Left lung (tissue), 14 donors: ENCODE measurements at places on chromosomes 2 and 18. TPM values are rescaled to one million over a fixed set of nuclear protein-coding genes. Genes with fewer than 3 reads are reported as not detected.

DNA sequence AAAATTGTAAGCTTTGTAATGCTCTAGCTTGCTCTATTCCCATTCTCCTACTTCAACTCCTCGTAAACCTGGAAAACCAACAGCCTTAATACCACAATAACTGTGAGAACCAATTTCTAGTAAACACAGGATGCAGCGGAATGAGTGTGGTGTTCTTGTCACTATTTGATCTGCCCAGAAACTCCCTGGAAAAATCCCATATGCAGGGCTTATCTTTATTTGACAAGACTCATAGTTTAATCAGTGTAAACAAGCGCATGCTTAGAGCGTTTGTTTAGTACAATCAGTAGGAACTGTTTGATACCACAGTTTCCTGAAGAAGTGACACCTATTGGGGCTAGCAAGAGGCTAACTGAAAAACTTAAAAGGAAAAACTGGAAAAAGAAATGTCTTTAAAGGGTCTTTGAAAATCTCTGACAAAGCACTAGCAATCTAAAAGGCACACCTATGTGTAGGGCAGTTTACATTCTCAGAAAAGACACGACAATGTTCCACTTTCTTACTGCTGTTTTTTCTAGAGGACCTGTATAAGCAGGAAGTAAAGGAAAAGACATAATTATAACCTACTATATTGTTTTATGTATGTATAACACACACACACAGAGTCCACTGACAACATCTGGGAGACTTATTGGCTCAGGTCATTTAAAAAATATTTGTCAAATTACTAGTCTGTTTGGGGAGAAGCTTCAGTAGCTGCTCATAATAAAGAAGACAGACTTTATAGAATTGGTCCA is 241.4 kb upstream of the KLHL14 start:
- DNase-seq: no peak

FBXO36 gene
- 2.0 TPM for total RNA-seq

GRCh38 chr2:71505086-71505769 is 51.9 kb downstream of the DYSF start:
- peak; percentile 19 for DNase-seq

DNA sequence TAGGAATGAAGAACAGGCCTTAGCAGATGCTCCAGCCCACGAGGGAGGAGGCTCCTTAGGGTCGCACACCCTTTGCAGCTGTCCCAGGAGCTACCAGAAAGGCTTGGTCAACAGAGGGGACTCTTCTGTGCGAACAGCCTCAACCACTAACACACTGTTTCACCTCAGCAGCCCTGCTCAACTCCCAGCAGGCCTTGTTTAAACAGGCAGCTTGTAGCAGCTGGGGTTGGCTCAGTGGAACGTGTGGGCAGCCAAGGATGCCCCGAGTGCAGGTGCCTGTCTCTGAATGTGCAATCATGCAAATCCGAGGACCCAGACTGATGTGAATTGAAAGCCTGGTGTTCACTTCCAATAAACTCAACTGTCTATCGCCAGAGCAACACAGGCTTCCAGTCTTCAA is 88.7 kb upstream of the CXCR4 start:
- DNase-seq: no peak

- no peak for DNase-seq
Measured at GRCh38 chr18:78612801-78613200, 366.8 kb upstream of the SALL3 start.

TMEM198 gene
- total RNA-seq: 2.9 TPM

- DNase-seq: no peak
Measured at GRCh38 chr2:178066890-178067669, 5.5 kb downstream of the PDE11A start.

GRCh38 chr2:121359716-121360565 is 74.9 kb upstream of the TFCP2L1 start:
- DNase-seq: no peak

DNA sequence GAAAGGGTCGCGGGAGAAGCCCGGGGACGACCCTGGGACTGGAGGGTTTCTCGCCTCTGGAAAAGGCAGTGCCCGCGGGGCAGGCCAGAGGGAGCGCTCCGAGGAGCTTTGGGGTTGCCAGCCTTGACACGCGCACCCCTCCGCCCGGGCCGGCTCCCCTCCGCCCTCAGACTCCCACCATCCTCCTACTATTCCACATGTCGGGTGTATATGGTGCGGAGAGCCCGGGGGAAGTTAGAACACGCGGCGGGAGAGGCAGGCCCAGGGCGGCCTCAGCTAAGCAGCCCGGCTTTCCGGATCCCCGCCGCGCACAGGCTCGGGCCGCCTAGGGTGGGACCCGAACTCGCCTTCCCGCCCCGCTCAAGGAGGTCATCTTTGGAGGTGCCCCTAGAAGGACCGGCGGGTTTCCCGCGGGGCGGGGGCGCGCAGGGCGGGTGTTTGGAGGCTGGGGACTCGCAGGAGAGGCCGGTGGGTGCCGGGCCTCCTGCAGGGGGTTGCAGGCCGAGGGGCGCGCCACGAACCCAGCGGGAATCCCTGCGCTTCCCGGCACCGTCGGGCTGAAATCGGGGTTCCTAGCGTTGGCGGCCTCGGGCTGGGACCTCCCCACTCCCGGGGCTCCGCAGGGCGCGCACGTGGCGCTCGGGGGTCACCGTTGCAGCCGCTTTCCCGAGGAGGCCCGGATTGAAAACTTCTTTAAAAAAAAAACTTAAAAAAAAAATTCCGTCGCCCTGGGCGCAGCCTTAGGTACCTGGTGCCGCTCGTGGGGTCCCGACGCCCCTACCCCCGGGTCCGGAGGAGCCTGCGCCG is 3.7 kb downstream of the NFATC1 start:
- peak; percentile 35 for DNase-seq

DNA sequence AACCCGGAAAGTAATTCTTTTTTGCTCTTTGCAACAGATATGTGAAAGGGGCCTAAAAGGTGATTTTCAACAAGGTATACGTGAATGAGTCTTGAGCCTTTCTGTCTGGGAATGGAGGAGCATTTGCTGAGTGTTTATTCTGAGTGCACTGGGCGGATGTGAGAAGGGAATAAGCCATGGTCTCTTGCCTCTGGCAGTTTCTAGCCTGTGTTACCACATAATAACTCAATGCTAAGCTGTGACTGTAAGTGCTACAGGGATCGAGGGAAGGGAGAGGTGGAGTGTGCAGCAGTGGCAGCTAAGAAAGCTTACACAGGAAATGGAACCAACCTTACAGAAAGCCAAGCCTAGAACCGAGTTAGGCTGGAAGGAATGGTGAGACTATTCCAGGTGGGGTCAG is 444.3 kb downstream of the SLC4A3 start:
- no peak for DNase-seq

GRCh38 chr2:96074156-96074555 is 39.4 kb upstream of the GPAT2 start:
- no peak for DNase-seq

STEAP3 gene
- 40.4 TPM for total RNA-seq

DNA sequence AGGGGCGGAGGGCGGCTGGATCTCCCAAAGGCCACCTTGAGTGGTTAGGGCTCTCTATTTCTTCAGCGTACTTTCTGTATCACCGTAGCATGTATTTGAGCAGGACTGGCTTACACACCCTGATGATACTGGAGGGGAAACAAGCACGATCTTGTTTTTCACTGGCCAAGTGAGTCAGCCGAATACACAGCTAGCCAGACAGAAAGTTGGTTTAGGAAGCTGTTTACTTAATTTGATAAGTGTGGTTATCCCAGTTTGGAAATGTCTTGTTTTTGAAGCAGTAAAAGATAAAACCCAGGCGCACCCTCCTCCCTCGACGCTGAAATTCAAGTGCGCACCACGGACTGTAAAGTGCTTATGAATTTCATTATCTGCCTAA is 582 bp downstream of the RIOK3 start:
- DNase-seq: no peak

DNA sequence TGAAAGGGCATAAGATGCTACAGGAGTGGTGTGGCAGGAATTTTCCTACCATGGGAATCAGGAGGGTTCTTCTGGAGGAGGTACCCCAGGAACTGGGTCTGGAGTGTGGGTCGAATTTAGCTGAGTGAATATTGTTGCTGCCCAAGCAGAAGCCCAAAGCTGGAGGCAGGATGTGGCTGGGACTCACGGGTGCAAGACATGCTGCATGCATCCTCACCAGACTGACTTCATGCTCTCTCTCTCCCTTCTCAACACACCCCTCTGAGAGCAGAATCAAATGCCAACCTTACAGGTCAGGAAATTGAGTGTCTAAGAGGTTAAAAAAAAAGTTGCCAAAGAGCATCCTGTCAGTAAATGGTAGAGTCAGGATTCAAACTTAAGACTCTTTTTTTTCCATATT is 78.8 kb upstream of the TTC39C start:
- no peak for DNase-seq

DNA sequence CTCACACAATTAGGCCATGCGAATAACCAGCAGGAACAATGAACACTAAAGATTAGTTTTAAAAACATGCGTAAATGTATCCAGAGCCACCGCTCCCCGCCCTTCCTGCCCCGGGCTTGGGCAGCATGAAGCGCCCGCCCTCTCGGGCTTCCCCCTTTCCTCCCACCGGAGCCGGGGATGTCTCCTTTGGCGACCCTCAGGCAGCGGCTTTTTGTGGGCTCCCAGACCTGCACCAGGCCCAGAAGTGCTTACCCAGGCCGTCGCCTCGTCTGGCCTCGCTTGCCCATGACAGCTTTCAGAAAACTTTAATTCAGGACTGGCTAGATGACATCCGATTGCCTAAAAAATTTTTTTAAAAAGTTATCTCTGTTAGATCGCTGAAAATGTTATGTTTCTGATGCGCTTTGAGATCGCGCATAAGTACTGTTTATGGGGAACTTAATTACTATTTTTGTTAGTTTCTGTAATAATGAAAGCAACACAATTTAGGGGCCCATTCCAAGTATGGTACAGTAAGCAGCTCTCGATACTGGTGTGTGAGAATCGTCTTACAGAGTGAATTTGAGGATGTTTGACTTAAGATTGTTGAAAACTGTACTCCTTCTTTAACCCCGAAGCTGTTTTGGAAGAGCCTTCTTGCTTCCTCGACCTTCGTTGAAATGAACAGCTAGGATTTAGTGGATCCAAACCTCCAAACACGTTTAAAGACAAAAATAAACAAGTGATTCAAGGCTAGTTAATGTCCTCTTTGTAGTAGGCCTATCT is 1.1 kb downstream of the MAP3K20 start:
- peak; percentile 87 for DNase-seq

DNA sequence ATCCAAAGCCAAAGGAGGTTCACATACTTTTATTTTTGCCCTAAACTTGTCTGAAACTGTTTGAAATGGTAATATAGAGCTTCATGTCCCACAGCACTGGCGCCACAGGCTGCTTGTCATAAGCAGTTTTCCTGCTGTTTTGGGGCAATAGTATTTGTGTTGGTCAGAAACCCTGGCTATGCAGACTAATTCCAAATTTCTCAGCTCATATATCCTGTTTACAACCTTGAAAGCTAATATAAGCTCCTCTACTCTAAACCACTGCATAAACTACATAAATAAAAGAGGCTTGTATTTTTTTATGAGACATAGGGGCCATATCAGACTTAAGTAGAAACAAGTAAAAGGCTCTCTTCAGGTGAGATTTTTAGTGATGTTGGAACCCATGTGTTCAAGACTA is 736.8 kb upstream of the ID2 start:
- DNase-seq: no peak

BOK gene
- total RNA-seq: 66.5 TPM

DSG4 gene
- not detected for total RNA-seq

CREG2 gene
- total RNA-seq: not detected

GRCh38 chr2:148704247-148704646 is 59.7 kb downstream of the EPC2 start:
- DNase-seq: no peak

CCDC74A gene
- total RNA-seq: 4.4 TPM

DNA sequence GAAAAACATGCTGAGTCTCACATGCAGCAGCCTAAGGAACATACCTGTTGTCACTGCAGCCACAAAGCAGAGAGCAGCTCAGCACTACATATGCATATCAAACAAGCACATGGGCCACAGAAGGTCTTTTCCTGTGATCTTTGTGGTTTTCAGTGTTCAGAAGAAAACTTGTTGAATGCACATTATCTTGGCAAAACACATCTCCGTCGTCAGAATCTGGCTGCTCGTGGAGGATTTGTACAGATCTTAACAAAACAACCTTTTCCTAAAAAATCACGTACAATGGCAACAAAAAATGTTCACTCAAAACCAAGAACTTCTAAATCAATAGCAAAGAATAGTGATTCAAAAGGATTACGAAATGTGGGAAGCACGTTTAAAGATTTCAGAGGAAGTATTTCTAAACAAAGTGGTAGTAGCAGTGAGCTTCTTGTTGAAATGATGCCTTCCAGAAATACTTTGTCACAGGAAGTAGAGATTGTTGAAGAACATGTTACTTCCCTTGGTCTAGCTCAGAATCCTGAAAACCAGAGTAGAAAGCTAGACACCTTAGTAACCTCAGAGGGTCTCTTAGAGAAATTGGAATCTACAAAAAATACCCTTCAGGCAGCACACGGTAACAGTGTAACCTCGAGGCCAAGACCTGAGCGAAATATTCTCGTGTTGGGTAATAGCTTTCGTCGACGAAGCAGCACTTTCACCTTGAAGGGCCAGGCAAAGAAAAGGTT is 34.1 kb downstream of the ZNF407 start:
- no peak for DNase-seq

LYG1 gene
- 0.93 TPM for total RNA-seq

CTAGE1 gene
- total RNA-seq: not detected

GRCh38 chr18:49529596-49529995 is 32.3 kb upstream of the LIPG start:
- DNase-seq: no peak

TUBA3E gene
- total RNA-seq: not detected

QPCT gene
- total RNA-seq: 16.6 TPM

- DNase-seq: no peak
Measured at GRCh38 chr2:205321231-205321630, 361.1 kb upstream of the NRP2 start.

- no peak for DNase-seq
Measured at GRCh38 chr18:26909599-26910290, 44.2 kb upstream of the AQP4 start.

GRCh38 chr2:54013996-54014395 is 43.2 kb upstream of the PSME4 start:
- no peak for DNase-seq
